T follicular helper cell (primary cell): ENCODE measurements at places on chromosomes 5 and 9.

DNA sequence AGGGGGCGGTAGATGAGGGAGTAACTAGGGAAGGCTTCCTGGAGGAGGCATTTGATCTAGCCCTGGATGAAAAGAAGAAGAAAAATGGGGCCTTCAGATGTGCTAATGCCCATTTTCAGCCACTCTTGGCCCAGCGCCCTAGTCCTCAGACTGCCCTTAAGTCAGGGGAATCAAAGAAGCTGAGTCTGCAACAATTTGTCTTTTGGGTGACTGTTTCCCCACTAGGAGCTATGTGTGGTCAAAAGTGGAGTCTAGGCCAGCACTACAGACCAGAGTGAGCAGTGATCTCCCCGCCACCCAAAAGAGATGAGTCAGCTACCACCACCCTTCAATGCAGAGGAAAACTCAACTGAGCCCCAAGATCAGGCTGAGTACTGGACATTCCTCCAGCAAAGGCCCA, 542.1 kb downstream of the BNC2 start:
- no peak for DNase-seq

DNA sequence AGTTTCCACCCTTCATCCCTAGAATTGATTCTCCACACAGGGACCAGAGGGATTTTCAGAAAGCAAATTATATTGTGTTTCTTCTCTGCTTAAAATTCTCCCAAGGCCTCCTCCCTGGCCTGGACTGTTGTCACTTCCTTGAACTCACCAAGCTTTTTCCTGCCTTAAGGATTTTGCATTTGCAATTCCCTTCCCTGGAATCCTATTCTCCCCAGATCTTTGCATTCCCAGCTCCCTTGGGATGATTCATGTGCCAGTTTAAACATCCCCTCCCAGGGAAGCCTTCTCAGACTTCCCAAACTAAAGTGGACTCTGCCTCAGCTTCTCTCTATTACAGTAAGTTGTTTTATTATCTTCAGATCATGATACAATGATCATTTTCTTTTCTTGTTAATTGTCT, 35.2 kb upstream of the PDE8B start:
- no peak for DNase-seq

DNA sequence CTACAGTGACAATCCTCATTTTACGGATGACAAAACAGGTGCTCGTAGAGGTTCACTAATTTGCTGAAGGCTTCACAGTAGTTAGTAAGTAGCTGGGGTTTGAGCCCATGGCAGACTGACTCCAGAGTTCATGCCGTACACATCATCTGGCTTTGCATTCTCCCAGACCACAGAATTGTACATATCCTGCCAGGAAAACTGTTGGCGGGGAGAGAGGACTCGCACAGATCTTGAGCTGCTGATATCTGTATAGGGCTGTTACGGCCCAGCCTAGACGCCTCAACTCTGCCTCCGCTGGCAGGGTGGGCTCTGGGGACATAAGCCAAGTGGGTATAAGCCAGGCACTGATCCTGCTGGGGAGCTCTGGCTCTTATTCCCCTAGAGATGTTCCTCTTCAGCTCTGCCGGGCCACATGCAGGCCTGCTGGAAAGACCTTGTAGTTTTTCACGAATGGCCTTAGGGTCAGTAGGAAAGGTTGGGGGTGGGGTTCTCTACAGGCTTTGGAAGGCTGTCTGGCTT, 16.3 kb downstream of the LARP1 start:
- no peak for DNase-seq

GRCh38 chr9:72977670-72978069, 24.8 kb upstream of the ALDH1A1 start:
- no peak for DNase-seq

GRCh38 chr5:103973669-103974068, 411.1 kb upstream of the NUDT12 start:
- no peak for DNase-seq

GRCh38 chr9:6829536-6829935, 71.8 kb downstream of the KDM4C start:
- no peak for DNase-seq
